ENCODE measurements at places on chromosomes 2 and 18. TPM values are rescaled to one million over a fixed set of nuclear protein-coding genes. Genes with fewer than 3 reads are reported as not detected.

GRCh38 chr2:152581360-152581759 is 135.9 kb downstream of the PRPF40A start:
- H3K4me3 ChIP-seq = no peak overlapping the region
- no peak overlapping the region for H3K27ac ChIP-seq
- H3K27me3 ChIP-seq = no peaks in the 10 kb centered on the region

- H3K27me3 ChIP-seq = no peaks in the 10 kb centered on the region
- no peaks in the 10 kb centered on the region for H3K36me3 ChIP-seq
Observed at GRCh38 chr2:25586726-25587144, 86.6 kb downstream of the DTNB start.

GRCh38 chr18:35010993-35011392 is 30.2 kb upstream of the MAPRE2 start:
- H3K36me3 ChIP-seq = no peaks in the 10 kb centered on the region
- no peaks in the 10 kb centered on the region for H3K4me1 ChIP-seq

DNA sequence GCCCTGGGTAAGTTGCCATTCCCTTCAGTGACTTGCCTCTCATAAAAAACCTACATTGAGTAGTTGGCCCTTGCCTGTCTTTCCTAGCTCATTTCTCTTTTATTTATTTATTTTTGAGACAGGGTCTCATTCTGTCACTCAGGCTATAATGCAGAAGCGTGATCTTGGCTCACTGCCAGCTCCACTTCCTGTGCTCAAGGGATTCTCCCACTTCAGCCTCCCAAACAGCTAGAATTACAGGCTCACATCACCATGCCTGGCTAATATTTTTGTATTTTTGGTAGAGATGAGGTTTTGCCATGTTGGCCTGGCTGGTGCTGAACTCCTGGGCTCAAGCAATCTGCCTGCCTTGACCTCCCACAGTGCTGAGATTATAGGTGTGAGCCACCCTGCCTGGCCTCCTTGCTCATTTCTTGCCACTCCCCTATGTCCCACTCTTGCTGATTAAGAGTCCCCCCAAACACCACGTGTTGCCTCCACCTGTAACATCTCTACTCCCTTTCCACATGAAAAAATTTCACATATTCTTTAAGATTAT is 12.6 kb downstream of the EVA1A start:
- H3K4me1 ChIP-seq = peaks cover 11% of the 10 kb centered on the region
- H3K4me3 ChIP-seq = no peak overlapping the region
- no peaks in the 10 kb centered on the region for H3K27me3 ChIP-seq
- peak; percentile 49 for DNase-seq
- H3K36me3 ChIP-seq = peaks cover 7% of the 10 kb centered on the region
- H3K27ac ChIP-seq = no peak overlapping the region

- H3K27me3 ChIP-seq = no peaks in the 10 kb centered on the region
- H3K36me3 ChIP-seq = no peaks in the 10 kb centered on the region
- H3K4me3 ChIP-seq = no peak overlapping the region
Observed at GRCh38 chr2:167862782-167863181, 384.6 kb downstream of the STK39 start.

The CCDC85A gene
- polyA plus RNA-seq = 1.5 TPM

The UGT1A1 gene
- not detected for polyA plus RNA-seq

The CFAP221 gene
- polyA plus RNA-seq = not detected

The SNED1 gene
- polyA plus RNA-seq = 3.7 TPM

The PDCD1 gene
- polyA plus RNA-seq = not detected

Data from IMR-90 (cell line).